Inflammatory macrophage treated with lipopolysaccharide for 4 hours (primary cell): ENCODE measurements at places on chromosomes 3 and 15.

DNA sequence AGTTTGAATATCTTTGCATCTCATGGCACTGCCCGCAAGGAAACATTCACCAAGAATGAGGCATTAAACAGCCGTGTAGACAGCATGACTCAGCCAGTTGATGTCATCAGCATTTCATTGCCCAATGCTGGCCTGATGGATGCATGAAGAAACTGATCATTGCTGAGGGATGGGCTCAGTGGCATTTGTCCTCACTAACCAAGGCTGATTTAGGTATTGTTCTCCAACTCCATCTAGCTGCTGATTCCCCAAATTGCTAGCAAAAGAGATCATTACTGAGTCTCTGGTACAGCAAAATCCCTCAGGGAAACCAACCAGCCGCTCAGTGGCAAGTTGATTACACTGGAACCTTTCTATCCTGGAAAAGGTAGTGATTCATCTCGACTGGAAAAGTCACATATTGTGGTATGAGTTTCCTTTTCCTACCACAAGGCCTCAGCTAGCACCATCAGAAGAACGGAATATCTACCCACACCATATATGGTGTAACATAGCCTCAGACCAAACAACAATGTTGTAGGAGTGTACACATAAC is 186.5 kb upstream of the GAP43 start:
- DNase-seq, result peak; percentile 7

DNA sequence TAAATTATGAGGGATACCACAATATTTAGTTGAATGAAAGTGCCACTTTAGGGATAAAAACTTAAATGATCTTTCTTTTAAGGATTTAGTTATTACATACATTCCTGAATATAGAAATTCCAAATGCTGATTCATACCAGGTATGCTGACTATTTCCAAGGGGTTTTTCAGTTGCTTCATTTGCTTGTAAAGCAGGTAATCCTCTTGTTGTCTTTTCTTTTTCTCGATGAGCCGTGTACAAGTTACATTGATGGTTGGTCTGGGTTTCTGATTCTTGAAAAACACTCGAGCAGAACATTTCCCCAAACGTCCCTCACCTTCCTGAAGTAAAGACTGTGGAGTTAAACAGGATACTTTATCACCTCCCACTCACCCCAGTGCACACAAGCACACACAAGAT is 21.7 kb downstream of the RARRES1 start:
- no peak for DNase-seq

DNA sequence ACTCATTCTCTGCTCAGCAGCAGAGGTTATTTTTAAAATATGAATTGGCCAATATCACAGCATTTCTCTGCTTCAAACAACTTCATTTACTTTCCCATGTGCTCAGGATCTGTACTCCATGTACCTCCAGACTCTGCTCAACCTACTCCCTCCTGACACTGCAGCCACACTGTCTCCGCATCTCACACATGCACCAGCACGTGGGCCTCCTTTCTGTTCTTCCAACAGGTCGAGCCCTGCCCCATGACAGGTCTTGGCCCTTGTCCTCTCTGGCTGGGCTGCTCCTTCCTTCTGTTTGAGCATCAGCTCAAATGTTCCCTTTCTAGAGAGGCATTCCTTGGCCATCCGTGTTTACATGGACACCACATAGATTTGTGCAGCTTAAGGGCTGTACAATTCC is 195.7 kb downstream of the EBLN2 start:
- no peak for DNase-seq

DNA sequence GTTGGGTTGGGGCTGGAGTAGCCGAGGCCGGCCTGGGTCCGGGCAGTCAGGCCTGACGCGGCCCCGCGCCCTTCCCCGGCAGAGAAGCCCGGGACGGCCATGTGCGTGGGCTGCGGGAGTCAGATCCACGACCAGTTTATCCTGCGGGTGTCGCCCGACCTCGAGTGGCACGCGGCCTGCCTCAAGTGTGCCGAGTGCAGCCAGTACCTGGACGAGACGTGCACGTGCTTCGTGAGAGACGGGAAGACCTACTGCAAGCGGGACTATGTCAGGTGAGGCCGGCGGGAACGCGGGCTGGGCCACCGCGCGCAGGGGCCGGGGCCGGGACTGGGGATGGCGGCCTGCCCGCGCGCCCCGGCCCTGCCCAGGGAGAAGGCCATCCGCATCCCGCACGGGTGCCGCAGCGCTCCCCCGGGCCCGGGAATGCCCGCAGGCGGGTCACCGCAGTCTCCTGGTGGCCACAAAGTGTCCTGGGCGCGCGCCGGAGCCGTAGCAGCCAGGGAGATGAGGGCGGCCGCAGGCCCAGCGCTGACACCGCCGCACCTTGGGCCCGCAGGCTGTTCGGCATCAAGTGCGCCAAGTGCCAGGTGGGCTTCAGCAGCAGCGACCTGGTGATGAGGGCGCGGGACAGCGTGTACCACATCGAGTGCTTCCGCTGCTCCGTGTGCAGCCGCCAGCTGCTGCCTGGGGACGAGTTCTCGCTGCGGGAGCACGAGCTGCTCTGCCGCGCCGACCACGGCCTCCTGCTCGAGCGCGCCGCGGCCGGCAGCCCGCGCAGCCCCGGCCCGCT is 1.3 kb downstream of the ISL2 start:
- DNase-seq, result no peak

- DNase-seq, result no peak
These were observed 7.5 kb downstream of the PCSK6 start for GRCh38 chr15:101481917-101482525.

- no peak for DNase-seq
These were observed 143.3 kb upstream of the SLC2A2 start for GRCh38 chr3:171169866-171170265.

- DNase-seq, result no peak
These were observed 41.0 kb upstream of the COPB2 start for GRCh38 chr3:139430493-139430892.

DNA sequence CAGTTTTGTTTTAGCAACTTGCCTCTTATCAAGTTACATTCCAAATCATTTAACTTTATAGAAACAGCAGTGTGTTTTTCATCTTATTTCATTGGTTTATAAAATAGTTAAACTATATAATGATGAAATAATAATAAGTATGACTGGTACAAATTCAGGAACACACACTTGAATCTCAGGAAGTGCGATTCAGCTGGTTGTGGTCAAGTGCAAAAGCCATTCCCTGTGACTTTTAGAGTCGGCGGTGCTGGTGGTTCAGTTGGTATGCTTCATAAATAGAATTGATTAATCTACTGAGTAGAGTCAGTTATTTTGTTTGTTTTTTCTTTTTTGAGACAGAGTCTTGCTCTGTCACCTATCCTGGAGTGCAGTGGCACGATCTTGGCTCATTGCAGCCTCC is 22.7 kb downstream of the SACM1L start:
- DNase-seq, result no peak

GRCh38 chr3:88678747-88679146 is 428.7 kb upstream of the EPHA3 start:
- no peak for DNase-seq

- DNase-seq, result peak; percentile 91
These were observed at the start of gene MLH1 for GRCh38 chr3:36993326-36994283. TSS of gene MLH1 (plus strand) at chr3:36993518. CDS start at chr3:36993548, 30 bp downstream.

- peak; percentile 25 for DNase-seq
These were observed 138.1 kb downstream of the CHDH start for GRCh38 chr3:53708001-53708621.

GRCh38 chr15:23910030-23910429 is 222.9 kb upstream of the NDN start:
- DNase-seq, result no peak

DNA sequence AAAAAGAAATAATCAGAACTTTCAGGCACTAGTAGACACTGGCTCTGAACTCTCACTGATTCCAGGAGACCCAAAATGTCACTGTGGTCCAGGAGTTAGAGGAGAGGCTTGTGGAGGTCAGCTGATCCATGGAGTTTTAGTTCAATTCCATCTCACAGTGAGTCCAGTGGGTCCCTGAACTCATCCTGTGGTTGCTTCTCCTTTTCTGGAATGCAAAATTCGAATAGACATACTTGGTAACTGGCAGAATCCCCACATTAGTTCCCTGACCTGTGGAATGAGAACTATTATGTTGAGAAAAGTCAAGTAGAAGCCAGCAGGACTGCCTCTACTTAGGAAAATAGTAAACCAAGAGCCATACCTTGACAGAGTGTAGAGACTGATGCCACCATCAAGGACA is 87.3 kb upstream of the OXTR start:
- DNase-seq, result no peak

GRCh38 chr3:142120707-142121106 is 28.6 kb downstream of the TFDP2 start:
- no peak for DNase-seq

DNA sequence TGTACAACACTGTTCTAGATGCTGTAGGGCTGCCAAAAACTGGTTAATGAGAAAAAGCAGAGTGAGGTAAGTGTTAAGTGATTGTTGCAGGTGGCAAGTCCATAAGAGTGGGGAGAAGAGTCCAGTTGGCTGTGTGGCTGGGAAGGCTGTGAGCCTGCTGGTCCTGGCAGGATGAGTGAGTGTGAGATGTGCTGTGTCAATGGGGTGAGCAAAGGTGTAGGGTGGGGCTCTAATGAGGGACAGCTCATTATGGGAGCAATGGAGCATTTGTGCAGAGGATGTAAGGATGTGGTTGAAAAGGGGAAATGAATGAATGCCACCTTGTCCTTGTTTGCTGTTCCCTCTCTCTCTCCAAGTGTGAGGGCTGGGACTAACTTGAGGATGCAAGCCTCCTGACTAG is 145.3 kb upstream of the ROPN1 start:
- DNase-seq, result no peak

DNA sequence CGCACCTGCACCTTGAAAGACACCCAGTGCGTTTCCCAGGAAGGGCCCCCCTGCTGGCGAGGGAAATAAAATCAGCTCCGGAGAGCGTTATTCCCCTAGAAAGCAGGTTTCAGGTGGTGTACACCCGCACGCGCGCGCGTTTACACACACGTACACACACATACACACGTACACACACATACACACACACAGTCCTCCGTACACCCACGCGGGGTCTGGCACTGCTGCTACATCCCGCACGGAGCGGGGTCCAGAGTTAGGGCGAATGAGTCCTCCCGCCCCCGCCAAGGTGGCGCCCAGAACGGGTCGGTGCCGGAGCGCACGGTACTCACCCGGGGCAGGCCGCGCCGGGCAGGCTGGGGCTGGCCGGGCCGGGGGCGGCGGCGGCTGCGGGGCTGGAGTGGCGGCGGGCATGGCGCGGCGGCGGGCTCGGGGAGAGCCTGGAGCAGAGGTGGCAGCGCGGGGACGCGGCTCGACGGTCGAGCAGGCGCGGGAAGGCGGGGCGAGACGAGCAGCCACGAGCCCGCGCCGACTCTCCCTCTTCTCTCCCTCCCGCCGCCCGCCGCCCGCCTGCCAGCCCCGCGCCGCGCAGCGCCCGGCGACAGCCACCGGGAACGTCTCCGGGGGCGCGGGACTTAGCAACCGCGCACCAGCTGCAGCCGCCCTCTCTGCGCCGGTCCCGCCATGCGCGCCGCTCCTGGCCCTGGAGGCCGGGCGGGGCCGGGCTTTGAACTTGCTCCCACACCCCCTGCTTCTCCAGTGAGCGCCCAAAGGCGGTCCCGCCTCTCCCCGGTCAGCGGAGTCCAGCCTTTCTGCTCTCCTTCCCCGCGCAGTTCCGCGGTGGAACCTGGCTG is at the start of gene DCLK3:
Gene DCLK3 (minus strand): TSS at position 704 of the 854 bp plus-strand sequence. CDS start 290 bp downstream, at position 414.
- DNase-seq, result peak; percentile 17

DNA sequence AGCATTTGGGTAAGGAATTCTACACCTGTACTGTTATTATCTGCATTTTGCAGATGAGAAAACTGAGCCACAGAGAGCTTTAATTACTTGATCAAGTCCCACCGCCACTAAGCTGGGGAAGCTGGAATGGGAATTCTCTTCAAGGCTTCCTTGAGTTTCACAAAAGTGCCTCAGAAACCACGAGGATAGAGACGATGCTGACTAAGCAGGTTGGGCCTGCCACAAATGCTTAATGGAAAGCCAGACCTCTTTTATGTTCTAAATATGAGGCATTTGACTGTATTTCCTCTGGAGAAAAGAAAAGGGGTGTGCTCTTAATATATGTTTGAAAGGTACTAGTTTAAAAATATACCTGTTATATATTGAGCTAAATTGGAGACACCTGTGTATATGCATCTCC is 34.7 kb downstream of the ADAMTS9 start:
- no peak for DNase-seq

- no peak for DNase-seq
These were observed 58.8 kb downstream of the LSM3 start for GRCh38 chr3:14237457-14237856.
